ENCODE measurements at places on chromosomes 5 and 9.

- no peak for DNase-seq
These were observed 66.1 kb downstream of the HAPLN1 start for GRCh38 chr5:83654427-83654994.

GRCh38 chr5:15252331-15252730, 247.6 kb upstream of the FBXL7 start:
- DNase-seq: no peak

- DNase-seq: no peak
These were observed 209.8 kb downstream of the CDH12 start for GRCh38 chr5:22643356-22643755.

- DNase-seq: no peak
These were observed 93.1 kb upstream of the TRPC7 start for GRCh38 chr5:136458481-136458880.

DNA sequence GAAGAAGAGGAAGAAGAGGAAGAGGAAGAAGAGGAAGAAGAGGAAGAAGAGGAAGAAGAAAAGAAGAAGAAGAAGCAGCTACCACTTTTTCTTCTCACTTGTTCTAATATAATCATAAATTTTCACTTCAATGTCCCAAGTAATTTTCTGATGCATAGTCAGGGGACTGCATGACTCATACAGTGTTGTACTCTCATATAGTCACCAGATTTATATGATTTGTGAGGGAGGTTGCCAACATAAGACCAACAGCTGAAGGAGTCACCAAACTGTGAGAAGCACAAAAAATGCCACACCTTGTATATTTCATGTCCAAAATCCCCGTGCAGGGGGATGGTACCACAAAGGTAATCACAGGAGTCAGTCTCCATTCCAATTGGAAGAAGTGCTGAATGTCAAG, 32.7 kb upstream of the DMRTA1 start:
- DNase-seq: no peak

Measured in NCI-H2081 (cell line).